ENCODE measurements at places on chromosomes 5 and 9.

GRCh38 chr5:32100230-32100629 is 73.9 kb downstream of the GOLPH3 start:
- no peak for DNase-seq

- DNase-seq: no peak
Observed at GRCh38 chr5:169753795-169754194, 116.7 kb downstream of the DOCK2 start.

- no peak for DNase-seq
Observed at GRCh38 chr5:98639274-98639673, 134.2 kb upstream of the RGMB start.

- DNase-seq: no peak
Observed at GRCh38 chr9:111603041-111603440, 3.6 kb upstream of the PTGR1 start.

GRCh38 chr9:124124729-124125650 is 113.4 kb downstream of the LHX2 start:
- no peak for DNase-seq

GRCh38 chr9:91036826-91037510 is 235.3 kb downstream of the SYK start:
- peak; percentile 90 for DNase-seq

GRCh38 chr9:33860200-33860871 is 43.4 kb downstream of the UBE2R2 start:
- no peak for DNase-seq
